H9 (cell line): ENCODE measurements at places on chromosomes 1 and 21.

GRCh38 chr1:55426619-55427018 lies 211.5 kb upstream of the USP24 start:
- H3K27ac ChIP-seq: no peak overlapping the region
- DNase-seq: no peak
- no peak overlapping the region for H3K4me3 ChIP-seq
- no peaks in the 10 kb centered on the region for H3K27me3 ChIP-seq

DNA sequence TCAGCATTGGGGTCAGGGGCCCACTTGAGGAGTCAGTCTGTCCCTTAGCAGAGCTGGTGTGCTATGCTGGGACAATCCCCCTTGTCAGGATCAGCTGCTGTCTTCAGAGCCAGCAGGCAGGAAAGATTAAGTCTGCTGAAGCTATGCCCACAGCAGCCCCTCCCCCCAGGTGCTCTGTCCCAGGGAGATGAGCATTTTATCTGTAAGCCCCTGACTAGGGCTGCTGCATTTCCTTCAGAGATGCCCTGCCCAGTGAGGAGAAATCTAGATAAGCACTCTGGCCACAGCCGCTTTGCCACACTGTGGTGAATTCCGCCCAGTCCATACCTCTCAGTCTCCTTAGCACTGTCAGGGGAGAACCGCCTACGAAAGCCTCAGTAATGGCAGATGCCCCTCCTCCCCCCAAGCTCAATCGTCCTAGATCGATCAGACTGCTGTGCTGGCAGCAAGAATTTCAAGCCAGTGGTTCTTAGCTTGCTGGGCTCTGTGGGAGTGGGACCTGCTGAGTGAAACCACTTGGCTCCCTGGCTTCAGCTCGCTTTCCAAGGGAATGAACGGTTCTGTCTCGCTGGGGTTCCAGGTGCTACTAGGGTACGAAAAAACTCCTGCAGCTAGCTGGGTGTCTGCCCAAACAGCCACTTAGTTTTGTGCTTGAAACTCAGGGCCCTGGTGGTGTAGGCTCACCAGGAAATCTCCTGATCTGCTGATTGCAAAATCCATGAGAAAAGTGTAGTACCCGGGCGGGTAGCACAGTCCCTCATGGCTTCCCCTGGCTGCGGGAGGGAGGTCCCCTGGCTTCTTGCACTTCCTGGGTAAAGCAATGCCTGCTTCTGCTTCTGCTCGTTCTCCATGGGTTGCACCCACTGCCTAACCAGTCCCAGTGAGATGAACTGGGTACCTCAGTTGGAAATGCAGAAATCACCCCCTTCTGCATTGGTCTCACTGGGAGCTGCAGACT lies 25.1 kb upstream of the TP53BP2 start:
- 0 out of 3 replicates have a peak overlapping the region, but pooled peaks have one; percentile 33 for H3K4me3 ChIP-seq
- H3K27ac ChIP-seq: no peak overlapping the region
- peaks cover 1% of the 10 kb centered on the region; the same call in 2 of the 3 replicates for H3K36me3 ChIP-seq

DNA sequence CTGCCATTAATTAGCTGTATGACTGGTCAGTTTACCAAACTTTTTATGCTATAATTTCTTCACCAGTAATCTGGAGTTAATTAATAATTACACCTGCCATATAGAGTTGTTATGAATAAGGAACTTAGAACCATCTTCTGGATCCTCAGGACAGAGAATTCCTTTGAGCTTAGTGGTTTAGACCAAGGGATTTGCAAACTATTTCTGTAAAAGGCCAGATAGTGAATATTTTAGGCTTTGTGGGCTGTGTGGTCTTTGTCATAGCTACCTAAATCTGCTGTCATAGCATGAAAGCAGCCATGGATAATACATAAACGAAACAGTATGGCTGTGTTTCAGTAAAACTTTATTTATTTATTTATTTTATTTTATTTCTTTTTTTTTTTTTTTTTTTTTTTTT lies 9.0 kb downstream of the TIMM17A start:
- DNase-seq: no peak
- H3K27me3 ChIP-seq: no peaks in the 10 kb centered on the region
- no peak overlapping the region for H3K27ac ChIP-seq
- H3K36me3 ChIP-seq: peaks cover 43% of the 10 kb centered on the region
- no peaks in the 10 kb centered on the region for H3K4me1 ChIP-seq
- H3K4me3 ChIP-seq: no peak overlapping the region

DNA sequence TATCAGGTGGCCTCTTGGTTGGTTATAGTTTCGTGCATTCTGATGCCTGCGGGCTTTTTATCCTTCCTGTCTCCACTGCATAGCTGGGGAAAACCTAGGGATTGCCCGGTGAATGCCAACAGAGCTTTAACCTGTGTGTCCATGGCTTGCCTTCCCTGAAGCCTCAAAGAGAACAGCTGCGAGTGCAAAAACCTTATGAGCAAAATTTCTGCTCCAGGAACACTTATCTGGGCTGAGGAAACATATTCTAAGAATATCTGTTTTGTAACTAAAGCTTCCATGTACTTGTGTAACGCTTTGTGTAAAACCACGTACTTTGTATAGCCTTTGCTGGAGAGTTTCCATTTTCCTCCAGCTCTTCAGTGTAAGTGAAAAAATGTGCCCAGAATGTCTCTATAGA lies 7.2 kb downstream of the CNST start:
- H3K27me3 ChIP-seq: no peaks in the 10 kb centered on the region
- no peak for DNase-seq
- H3K27ac ChIP-seq: no peak overlapping the region

GRCh38 chr1:183936791-183937190 lies 100.7 kb downstream of the COLGALT2 start:
- no peak for DNase-seq
- no peak overlapping the region for H3K27ac ChIP-seq
- H3K27me3 ChIP-seq: no peaks in the 10 kb centered on the region; the same call in 1 of the 2 replicates
- H3K4me3 ChIP-seq: no peak overlapping the region
- no peaks in the 10 kb centered on the region for H3K4me1 ChIP-seq

DNA sequence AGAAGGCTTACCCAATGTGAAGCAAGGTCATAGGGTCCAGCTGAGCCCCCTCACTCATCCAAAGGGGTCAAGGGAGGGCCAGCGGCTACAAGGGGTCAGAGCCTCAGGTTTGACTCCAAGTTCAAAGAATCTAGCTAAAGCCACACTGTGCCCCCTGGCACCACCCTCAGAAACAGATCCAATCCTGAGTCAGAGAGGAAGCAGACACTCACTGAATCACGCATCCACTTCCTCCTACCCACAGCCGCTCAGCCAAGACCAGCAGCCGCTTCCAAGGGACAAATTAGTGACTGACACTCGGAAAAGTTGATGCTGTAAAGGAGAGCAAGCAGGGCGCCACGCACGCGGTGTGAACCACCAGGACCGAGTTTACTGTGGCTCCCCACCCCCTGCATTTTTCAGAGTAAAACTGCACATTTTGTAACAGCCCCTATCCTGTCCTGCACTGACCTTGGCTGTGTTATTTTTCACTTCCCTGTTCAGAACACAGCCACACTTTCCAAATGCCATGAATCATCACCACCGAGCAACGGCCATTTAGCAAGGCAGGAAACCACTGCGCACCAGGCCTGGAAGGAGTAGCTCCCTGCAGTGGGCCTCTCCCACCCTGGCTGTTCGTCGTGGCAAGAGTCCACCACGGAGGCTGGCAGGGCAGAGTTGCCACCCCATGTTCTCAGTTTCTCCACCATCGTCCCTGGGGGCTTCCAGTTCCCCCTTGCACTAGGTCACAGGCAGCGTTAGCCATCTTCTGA lies 147.8 kb downstream of the TOMM20 start:
- DNase-seq: no peak
- H3K4me1 ChIP-seq: no peaks in the 10 kb centered on the region
- H3K36me3 ChIP-seq: no peaks in the 10 kb centered on the region
- no peaks in the 10 kb centered on the region for H3K27me3 ChIP-seq
- H3K27ac ChIP-seq: no peak overlapping the region

- H3K27ac ChIP-seq: no peak overlapping the region
- H3K4me1 ChIP-seq: no peaks in the 10 kb centered on the region
- no peak overlapping the region for H3K4me3 ChIP-seq
- DNase-seq: no peak
- peaks cover 2% of the 10 kb centered on the region; the same call in 2 of the 3 replicates for H3K36me3 ChIP-seq
- no peaks in the 10 kb centered on the region for H3K27me3 ChIP-seq
Measured at GRCh38 chr1:181219938-181220337, 131.4 kb downstream of the IER5 start.

- DNase-seq: no peak
- no peaks in the 10 kb centered on the region for H3K4me1 ChIP-seq
- no peaks in the 10 kb centered on the region for H3K36me3 ChIP-seq
- H3K4me3 ChIP-seq: no peak overlapping the region
- H3K27ac ChIP-seq: no peak overlapping the region
Measured at GRCh38 chr1:5164158-5164557, 509.7 kb downstream of the AJAP1 start.

DNA sequence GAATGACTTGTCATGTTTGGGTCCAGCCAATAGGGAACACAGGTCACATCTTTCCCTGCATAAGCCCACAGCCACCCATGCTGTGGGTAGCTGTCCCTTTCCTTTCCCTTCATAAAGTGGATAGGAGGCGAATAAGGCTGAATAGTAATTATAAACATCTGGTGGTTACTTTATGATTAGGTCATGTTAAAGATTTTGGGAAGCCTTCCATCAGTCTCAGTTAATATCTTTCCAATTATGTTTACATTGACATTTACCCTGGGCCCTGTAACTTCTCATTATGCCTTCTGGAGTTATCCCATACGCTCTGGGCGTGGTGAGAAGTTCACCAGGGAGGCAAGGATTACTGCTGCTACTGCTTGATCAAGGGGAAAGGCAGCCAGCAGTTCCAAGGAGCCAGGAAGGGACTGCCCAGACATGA lies 197.2 kb downstream of the HLX start:
- no peak overlapping the region for H3K4me3 ChIP-seq
- no peak for DNase-seq
- no peaks in the 10 kb centered on the region for H3K27me3 ChIP-seq
- H3K4me1 ChIP-seq: no peaks in the 10 kb centered on the region
- H3K36me3 ChIP-seq: no peaks in the 10 kb centered on the region

GRCh38 chr1:40917995-40918711 lies 56.0 kb upstream of the CITED4 start:
- no peaks in the 10 kb centered on the region for H3K36me3 ChIP-seq
- DNase-seq: no peak

DNA sequence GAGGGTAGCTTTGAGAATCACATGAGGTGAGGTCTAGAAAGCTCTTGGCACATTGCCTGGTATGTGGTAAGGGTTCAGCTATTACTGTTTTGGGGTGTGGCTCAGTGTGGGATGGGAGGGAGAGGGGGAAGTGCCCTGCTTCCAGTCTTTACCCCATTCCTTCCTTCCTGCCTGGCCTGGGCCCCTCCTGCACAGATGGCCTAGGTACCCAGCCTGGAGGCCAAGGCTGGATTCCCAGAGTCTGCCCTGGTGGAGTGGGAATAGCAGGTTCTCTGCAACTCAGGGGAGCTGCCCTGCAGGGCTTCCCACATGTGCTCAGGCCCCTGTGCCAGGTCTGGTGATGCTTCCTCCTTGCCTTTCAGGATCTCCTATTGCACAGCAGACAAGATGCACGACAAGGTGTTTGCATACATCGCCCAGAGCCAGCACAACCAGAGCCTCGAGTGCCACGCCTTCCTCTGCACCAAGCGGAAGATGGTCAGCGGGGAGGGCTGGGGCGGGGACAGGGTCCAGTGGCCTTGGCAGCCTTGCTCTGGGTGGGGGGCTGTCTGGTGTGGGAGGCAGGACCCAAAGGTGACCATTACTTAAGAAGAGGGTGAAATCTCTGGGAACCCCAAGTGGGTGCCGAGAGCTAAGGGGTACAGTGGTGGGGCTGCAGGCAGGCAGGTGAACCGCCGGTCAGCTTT lies 13.5 kb downstream of the LDLRAP1 start:
- no peak for DNase-seq
- no peaks in the 10 kb centered on the region for H3K4me1 ChIP-seq
- no peaks in the 10 kb centered on the region for H3K27me3 ChIP-seq
- H3K36me3 ChIP-seq: peaks cover 9% of the 10 kb centered on the region

GRCh38 chr1:9873992-9874391 lies 36.1 kb downstream of the CTNNBIP1 start:
- DNase-seq: no peak
- H3K36me3 ChIP-seq: 0 out of 2 replicates have a peak, but pooled peaks cover 6% of the 10 kb centered on the region
- peaks cover 4% of the 10 kb centered on the region; the same call in 1 of the 2 replicates for H3K4me1 ChIP-seq

GRCh38 chr21:16770266-16770665 lies 742.6 kb upstream of the CXADR start:
- no peaks in the 10 kb centered on the region for H3K4me1 ChIP-seq
- no peak overlapping the region for H3K27ac ChIP-seq
- no peak for DNase-seq
- no peak overlapping the region for H3K4me3 ChIP-seq
- no peaks in the 10 kb centered on the region for H3K27me3 ChIP-seq

GRCh38 chr1:55215194-55216021 lies at the start of gene USP24:
Gene USP24, minus strand, starts transcription at chr1:55215364. Its CDS starts 251 bp downstream, at chr1:55215113.
- DNase-seq: peak; percentile 76
- peak within 1 kb of the TSS; percentile 92 for H3K4me3 ChIP-seq

- H3K36me3 ChIP-seq: no peaks in the 10 kb centered on the region
- no peaks in the 10 kb centered on the region for H3K4me1 ChIP-seq
- H3K4me3 ChIP-seq: no peak overlapping the region
Measured at GRCh38 chr1:55970526-55971110, 608.7 kb downstream of the PLPP3 start.

- peaks cover 53% of the 10 kb centered on the region; the same call in 1 of the 2 replicates for H3K27me3 ChIP-seq
- H3K4me1 ChIP-seq: no peaks in the 10 kb centered on the region
- DNase-seq: no peak
- no peaks in the 10 kb centered on the region for H3K36me3 ChIP-seq
- no peak overlapping the region for H3K27ac ChIP-seq
Measured at GRCh38 chr1:9200441-9200840, 34.1 kb upstream of the H6PD start.

- H3K4me1 ChIP-seq: no peaks in the 10 kb centered on the region
- H3K4me3 ChIP-seq: no peak overlapping the region
- no peak overlapping the region for H3K27ac ChIP-seq
- no peak for DNase-seq
- no peaks in the 10 kb centered on the region for H3K27me3 ChIP-seq
- peaks cover 19% of the 10 kb centered on the region; the same call in 2 of the 3 replicates for H3K36me3 ChIP-seq
Measured at GRCh38 chr1:228284148-228284495, 76.3 kb downstream of the OBSCN start.

- H3K4me1 ChIP-seq: no peaks in the 10 kb centered on the region; the same call in 1 of the 2 replicates
- H3K27me3 ChIP-seq: no peaks in the 10 kb centered on the region
- H3K27ac ChIP-seq: no peak overlapping the region
- H3K36me3 ChIP-seq: peaks cover 5% of the 10 kb centered on the region; the same call in 1 of the 2 replicates
- DNase-seq: no peak
- no peak overlapping the region for H3K4me3 ChIP-seq
Measured at GRCh38 chr1:171313319-171313834, 606 bp upstream of the FMO4 start.

DNA sequence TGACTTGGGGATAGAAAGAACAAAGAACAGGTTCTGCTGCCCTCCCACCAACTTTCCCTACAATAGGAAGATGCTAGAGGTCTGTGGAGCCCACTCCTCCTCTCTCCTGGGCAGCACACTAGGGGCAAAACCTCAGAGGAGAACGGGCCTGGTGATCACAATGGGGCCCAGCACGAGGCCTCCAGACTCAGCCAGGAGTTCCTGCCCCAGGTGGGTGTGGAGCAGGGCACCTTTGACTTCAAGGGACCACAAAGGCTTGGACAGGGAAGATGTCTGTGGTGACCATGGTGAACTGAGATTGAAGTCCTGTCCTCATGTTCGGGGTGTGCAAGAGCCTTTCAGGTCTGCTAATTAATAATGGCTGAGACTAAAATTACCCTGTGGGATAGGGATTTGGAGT lies 88.8 kb downstream of the LAMC2 start:
- no peaks in the 10 kb centered on the region for H3K36me3 ChIP-seq
- no peaks in the 10 kb centered on the region for H3K27me3 ChIP-seq
- peaks cover 8% of the 10 kb centered on the region; the same call in 1 of the 2 replicates for H3K4me1 ChIP-seq
- peak; percentile 14 for DNase-seq

GRCh38 chr1:156498432-156499193 lies 2.0 kb downstream of the MEF2D start:
- no peaks in the 10 kb centered on the region for H3K27me3 ChIP-seq
- peaks cover 5% of the 10 kb centered on the region; the same call in 1 of the 2 replicates for H3K36me3 ChIP-seq
- no peak for DNase-seq

- no peak overlapping the region for H3K4me3 ChIP-seq
- no peak for DNase-seq
- H3K27ac ChIP-seq: no peak overlapping the region
- H3K4me1 ChIP-seq: peaks cover 3% of the 10 kb centered on the region; the same call in 1 of the 2 replicates
Measured at GRCh38 chr1:216531263-216532239, 108.3 kb upstream of the USH2A start.
